ENCODE measurements at places on chromosomes 3 and 15.

- DNase-seq, result no peak
Observed at GRCh38 chr15:25789616-25789999, 73.5 kb downstream of the ATP10A start.

GRCh38 chr3:196115678-196116083 lies 33.8 kb upstream of the TFRC start:
- DNase-seq, result no peak

- DNase-seq, result no peak
Observed at GRCh38 chr15:36612063-36612788, 32.8 kb downstream of the CDIN1 start.

DNA sequence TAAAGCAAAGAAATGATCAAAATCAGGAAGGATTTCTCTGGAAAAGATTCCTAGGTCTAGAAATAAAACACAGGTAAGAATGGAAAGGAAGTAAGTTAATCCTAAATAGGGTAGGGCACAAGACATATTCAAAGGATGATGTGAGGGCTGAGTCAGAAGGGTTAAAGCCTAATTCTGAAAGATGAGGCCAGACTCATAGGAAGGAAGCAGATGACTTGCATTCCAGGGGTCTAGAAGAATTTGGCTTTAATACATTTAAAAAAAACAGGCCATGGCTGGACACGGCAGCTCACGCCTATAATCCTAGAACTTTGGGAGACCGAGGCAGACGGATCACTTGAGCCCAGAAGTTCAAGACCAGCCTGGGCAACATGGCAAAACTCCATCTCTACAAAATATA lies 3.2 kb downstream of the SSR3 start:
- DNase-seq, result no peak

DNA sequence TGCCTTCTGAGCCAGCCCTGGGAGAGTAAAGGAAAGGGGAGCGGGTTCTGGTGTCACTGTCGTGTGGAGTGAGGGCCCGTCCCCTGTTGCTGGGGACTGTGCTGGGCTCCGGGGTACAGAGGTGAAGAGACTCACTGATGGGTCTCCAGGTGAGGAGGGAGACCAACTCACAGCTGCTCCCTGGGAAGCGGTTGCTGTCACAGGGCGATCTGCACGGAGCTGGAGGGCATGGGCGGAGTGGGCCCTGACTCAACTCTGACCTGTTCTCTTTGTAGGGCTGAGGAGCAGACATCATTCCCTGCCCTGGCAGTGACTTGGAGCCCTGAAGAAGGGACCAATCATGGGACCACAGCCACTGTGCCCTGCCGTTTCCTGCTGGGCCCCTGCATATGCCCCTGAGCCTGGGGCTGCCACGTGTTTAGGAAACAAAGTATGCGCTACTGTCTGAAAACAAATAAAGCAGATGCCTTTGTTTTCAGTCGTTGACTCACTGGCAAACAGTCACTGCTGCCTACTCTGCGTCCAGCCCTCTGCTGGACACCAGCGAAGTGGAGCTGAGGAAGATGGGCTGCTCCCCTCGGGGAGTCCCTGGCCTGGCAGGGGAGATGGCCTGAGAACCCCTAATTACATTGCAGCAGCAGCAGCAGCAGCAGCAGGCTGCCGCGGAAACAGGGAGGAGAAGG lies 22.9 kb upstream of the PLXNA1 start:
- DNase-seq, result no peak

GRCh38 chr3:118936811-118937210 lies 97.8 kb downstream of the IGSF11 start:
- DNase-seq, result no peak

DNA sequence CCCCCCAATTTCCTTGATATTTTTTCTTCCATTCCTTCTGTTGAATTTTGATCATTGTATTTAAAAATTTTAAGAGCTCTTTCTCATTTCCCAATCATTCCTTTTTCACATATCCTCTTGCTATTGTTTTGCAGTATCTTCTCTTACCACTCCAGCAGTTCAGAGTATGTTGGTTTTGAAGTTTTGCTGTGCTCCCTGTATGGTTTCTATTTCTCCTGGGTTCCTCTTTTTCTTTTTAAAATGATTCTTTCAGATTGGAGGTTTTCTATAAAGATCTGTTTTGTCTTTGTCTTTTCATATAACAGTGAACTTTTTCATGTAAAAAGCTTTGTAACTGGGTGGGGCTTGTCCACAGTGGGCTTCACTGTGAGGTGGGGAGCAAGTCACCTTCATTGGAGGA lies 12.8 kb downstream of the USP3 start:
- DNase-seq, result no peak

- DNase-seq, result no peak
Observed at GRCh38 chr3:122167630-122168029, 15.8 kb upstream of the CASR start.

GRCh38 chr15:88014454-88015160 lies 241.9 kb downstream of the NTRK3 start:
- no peak for DNase-seq

DNA sequence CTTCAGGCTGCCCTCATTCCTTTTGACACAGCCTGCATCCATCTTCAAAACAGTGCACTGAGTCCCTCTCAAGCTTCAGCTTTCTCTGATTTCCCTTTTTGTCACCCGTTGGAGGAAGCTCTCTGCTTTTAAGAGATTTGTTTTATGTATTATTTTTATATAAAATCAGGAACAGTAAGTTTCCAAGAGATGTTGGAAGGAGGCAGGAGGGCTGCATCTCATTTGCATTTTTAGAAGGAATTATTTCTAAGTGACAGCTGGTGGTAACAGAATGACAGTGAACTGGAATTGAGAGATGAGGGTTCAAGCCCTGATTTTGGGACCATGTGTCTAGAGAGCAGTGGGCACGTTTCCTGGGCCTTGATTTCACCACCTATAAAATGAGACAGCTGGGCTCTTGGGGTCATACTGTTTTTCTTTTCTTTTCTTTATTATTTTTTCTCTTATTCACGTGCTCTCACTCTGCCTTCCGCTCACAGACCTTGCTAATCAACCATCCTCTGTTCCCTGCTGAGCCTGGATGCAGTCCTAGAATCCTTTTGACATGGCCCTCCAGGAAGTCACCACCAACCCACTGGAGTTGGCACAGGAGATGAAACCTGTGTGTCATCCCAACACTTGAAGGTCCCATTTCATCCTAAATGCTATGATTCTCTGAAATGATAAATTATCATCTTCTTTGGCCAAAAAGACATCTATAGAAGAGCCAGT lies 148.6 kb downstream of the CACNA2D3 start:
- DNase-seq, result no peak

DNA sequence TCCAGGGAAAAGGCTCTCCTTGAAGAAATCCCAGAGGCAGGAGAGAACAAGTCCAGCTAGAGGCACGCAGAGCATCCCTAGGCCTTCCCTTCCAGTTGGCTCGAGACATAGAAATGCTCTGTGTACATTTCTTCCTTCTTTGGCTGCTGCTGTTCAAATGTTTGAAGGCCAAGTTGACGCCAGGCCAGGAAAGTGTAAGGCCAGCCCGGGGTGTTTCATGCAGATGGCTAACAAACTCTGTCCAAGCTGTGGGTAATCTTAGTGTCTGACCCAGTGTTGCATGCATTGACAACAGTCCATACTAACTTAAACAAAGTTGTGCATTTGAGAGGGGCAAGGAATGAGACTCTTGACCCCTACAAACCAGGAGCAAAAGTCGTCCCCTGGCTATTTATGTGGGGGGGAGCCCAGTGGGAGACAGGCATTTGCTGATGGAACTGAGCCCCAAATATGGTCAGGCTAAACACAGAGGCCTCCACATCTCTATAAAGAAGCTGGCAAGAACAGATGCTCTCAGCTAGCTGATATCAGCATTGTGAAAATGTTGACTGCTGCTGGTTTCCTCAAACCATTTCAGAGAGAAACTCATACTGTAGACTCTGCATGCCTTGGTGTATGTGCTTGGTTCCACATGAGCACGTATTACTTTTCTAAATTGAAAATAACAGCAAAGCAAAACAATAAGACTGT lies 139.5 kb downstream of the ADAMTS9 start:
- no peak for DNase-seq

GRCh38 chr3:109045271-109046040 lies 72.5 kb downstream of the MORC1 start:
- no peak for DNase-seq

- no peak for DNase-seq
Observed at GRCh38 chr3:37163262-37164015, 10.9 kb downstream of the LRRFIP2 start.

- DNase-seq, result no peak
Observed at GRCh38 chr3:104214937-104215336, 1151.8 kb upstream of the ALCAM start.

DNA sequence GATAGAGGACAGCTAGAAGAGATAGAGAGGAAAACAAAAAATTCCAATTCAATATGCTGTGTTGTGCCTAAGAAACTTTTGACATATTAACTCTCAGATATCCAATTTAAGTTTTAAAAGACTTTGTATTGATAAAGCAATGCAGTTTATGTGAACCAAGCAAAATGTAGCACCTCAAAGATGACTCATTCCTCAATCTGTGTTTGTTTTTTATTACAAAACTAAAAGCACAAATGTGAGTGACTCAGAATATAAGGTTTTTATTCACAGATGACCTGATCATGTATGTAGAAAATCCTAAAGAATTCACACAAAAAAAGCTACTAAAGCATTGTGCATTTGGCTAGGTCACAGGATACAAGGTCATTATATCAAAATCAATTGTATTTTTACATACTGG lies 11.1 kb downstream of the HCLS1 start:
- no peak for DNase-seq

DNA sequence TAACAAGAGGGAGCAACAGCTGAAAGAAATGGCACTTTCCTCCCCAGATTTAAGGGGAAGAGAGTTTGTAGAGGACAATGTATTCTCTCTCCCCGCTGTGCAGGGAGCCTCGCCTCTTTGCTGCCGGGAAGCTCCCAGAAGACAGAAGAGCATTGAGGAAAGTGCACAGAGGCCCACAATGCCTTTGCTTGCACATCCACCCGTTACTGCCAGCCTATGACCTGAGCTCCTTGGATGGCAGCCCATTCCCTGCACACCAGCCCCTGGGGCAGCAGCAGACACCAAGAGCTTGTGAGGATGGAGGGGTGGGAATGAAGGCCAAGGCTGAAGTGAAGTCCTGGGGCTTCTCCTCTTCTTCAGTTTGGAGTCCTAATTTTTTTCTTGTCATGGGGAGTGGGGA lies 67.0 kb downstream of the CLDN11 start:
- DNase-seq, result no peak

DNA sequence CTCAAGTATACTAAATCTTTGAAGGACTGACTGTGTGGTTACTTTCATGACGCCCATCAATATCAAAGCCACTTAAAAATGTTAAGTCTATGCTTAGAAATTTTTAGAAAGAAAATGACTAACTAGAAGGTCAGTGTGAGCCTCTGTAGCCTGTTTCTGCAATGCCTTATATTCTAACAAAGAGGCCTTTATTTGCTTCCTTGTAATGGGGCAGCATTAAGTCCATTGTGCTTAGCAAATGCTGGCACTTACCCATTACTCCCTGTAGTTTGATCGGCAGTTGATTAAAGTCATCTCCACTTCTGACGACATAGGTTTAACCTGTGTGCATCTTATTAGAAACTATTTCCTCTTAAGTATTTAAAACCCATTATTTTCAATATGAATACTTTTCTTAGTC lies 91.6 kb upstream of the FAM98B start:
- no peak for DNase-seq

- DNase-seq, result no peak
Observed at GRCh38 chr3:4065085-4065484, 238.1 kb upstream of the SETMAR start.

DNA sequence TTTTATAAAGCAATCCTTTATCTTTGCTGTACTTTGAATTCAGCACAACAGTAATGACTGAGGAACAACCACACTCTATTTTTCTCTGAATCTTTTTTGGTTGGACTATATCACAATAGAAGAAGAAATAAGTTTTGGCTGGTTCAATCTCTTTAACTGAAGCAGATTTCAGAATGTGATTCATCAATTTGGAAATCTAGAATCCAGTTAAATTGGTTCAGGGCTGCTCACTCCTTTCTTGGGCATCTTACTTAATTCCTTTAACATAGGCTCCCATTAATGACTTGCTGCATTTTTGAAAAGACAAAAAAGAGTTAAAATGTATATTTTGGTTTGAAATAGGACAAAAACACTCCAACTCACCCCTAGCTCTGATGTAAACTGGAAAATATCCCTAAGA lies 688.3 kb upstream of the NECTIN3 start:
- no peak for DNase-seq

GRCh38 chr15:76335307-76336253 lies 993 bp upstream of the ISL2 start:
- DNase-seq, result no peak

DNA sequence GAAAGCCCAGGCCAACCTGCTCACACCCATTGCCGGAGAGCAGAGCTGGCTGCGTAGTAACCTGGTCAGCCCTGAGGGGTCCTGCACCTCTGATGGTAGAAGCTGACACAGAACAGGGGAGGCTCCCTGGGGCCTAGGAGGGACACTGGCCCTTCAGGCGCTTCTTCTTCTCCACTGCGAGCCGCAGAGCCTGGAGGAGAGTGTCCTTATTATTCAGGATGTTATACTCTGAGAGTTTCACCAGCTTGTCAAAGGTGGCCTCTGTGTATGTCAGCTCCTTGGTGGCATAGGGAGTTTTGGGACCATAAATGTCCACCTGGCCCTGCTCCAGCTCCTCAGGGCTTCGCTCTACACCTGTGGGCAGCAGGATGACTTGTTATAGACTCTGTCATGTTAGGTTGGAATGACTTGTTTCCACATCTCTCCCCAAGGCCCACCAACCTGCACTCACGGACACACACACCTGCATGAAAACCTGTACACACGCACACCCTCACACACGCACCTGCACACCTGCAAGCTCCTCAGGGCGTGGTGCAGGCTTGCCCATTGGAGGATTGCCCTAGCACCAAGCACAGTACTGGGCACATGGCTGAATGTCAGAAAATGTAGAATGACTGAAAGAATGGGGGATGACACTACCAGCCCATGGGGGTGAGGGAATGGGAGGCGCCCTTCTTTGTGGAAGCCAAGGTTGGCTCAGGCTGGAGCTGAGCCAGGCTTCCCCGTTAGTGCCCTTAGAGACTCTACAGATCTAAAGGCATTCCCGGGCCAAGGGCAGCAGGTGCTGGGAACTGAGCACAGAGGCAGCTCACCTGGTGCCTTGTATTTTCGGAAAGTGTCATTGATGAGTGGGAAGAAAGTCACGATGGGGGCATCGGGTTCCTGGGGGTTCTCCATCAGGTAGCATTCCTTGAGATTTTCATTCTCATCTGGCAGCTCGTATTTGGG lies 11.5 kb upstream of the EHD4 start:
- DNase-seq, result no peak

DNA sequence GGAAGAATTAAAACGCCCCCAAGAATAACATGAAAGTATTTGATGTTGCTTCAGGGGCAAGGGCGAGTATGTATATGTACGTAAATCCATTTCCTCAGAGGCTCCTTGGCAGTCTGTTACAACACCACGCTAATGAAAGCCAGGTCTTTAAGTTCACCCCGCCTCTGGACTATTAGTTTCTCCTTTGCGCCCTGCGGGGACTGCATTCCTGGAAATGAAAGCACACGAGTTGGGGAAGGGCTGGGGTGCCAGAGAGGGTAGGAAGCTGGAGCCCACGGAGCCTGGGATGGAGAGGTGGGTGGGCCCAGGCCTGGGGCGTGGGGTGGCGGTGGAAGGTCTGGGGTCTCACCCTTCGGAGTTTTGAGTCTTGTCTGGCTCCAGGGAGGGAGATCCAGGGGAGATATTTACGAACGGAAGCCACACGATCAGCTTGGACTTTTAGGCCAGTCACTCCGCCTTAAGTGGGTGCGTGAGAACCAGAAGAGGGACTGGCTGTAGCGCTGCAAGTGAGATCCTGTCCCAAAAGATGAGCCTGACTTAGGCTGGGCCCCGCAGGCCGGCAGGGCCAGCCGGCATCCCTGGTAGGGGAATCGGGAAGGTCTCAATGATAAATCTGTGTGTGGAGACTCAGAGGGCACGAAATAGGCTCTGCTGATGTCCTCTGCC lies 1.6 kb upstream of the PLCL2 start:
- no peak for DNase-seq

- DNase-seq, result no peak
Observed at GRCh38 chr3:171225165-171225564, 198.6 kb upstream of the SLC2A2 start.

All from stimulated activated CD4-positive, alpha-beta T cell treated with anti-CD3 and anti-CD28 coated beads, Interleukin-12 subunit alpha, Interleukin-12 subunit beta, amount 100 ng/mL, for 4 hours (primary cell).